ENCODE measurements at places on chromosomes 13 and 19.
A peak's percentile ranks its signal among the peaks of the same experiment; 100 is the strongest.

GRCh38 chr13:78060966-78061365 lies 142.3 kb upstream of the EDNRB start:
- no peak for DNase-seq

- no peak for DNase-seq
Measured at GRCh38 chr13:110251193-110251819, 55.7 kb downstream of the COL4A1 start.

DNA sequence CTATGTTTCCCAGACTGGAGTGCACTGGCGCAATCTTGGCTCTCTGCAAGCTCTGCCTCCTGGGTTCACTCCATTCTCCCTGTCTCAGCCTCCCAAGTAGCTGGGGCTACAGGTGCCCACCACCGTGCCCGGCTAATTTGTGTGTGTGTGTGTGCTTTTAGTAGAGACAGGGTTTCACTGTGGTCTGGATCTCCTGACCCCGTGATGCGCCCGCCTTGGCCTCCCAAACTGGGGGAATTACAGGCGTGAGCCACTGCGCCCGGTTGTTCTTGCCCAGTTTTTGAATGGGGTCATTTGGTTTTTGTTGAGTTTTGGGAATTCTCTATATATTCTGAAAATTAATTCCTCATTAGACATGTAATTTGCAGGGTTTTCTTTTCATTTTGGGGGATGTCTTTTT lies 238.4 kb upstream of the PRR20A start:
- no peak for DNase-seq

GRCh38 chr13:101576977-101577376 lies 124.5 kb downstream of the ITGBL1 start:
- no peak for DNase-seq

GRCh38 chr19:44903216-44903601 lies 2.4 kb upstream of the APOE start:
- DNase-seq: no peak

GRCh38 chr13:49935171-49936074 lies 717 bp downstream of the SPRYD7 start:
- DNase-seq: peak; percentile 22

DNA sequence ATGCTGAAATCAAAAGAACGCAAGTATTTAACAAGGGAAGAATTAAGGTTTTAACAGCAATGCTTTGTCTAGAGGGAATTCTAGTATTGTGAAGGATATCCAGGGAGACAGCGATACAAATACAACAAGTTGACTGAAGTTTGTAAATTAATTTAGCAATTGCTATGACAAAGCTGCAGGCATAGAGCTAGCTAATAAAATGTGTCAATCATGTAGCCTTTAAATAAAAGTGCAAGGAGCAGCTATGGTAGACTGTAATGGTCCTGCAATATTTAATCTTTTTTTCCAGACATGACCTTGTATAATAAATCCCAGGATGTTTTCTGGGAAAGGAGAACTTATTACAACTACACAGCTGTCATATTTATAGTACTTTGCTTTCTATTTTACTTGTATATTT lies 779.3 kb downstream of the SLITRK5 start:
- DNase-seq: no peak

DNA sequence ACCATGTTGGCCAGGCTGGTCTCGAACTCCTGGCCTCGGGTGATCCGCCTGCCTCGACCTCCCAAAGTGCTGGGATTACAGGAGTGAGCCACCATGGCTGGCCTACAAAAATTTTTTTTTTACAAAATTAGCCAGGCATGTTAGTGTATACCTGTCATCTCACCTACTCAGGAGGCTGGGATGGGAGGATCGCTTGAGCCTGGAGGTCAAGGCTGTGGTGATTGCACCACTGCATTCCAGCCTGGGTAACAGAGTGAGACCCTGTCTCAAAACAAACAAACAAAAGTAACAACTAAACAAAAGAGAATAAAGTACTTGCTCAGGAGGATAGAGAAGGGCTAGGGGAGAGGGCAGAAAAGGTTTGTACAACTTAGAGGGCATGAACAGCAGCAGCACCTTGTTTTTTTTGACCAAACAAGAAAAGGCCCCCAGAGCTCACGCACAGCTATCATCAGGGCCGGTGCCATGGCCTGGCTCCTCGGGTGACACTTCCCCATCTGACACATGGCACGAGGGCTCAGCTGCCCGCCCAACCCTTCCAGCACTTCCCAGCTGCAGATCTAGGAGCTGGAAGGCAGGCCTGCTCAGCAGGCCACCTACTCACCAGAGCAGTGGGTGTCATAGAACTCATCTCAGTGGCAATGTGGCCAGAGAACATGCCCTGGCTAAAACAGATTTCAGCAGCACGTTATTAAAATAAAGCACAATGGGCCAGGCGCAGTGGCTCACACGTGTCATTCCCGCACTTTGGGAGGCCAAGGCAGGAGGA lies 8.6 kb upstream of the SLC7A9 start:
- no peak for DNase-seq

DNA sequence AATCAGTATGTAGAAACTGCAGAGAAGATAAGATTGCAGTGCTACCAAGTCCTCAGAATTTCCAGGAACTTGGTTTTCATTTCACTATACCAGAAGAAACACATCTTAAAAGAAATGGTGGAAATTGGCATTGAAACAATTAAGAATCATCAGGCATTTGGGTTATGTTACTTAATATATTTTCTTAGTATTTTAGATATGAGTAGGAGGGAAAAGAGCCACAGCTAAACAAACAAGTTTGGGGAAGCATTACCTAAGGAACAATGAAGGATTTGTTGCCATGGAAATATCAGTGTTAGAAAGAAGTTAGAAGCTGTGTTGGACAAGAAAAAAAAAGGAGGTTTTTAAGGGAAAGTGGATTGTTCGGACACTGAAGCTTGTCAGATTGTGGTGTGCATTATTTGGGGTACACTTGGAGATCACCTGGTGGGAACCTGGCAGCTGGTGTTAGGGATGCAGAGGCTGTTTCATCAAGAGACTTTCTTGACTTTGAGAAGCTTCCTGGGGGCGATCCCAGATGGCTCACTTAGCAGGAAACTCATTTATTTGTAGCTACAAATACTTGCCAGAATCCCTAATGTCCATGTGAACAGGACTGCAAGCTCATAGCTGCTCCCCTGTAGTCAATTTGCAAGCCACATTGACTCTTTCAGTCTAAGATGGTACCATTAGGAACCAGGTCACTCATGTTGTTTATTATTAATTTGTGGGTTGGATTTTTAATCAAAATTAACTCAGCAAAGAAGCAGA lies 246.7 kb downstream of the RFC3 start:
- no peak for DNase-seq

DNA sequence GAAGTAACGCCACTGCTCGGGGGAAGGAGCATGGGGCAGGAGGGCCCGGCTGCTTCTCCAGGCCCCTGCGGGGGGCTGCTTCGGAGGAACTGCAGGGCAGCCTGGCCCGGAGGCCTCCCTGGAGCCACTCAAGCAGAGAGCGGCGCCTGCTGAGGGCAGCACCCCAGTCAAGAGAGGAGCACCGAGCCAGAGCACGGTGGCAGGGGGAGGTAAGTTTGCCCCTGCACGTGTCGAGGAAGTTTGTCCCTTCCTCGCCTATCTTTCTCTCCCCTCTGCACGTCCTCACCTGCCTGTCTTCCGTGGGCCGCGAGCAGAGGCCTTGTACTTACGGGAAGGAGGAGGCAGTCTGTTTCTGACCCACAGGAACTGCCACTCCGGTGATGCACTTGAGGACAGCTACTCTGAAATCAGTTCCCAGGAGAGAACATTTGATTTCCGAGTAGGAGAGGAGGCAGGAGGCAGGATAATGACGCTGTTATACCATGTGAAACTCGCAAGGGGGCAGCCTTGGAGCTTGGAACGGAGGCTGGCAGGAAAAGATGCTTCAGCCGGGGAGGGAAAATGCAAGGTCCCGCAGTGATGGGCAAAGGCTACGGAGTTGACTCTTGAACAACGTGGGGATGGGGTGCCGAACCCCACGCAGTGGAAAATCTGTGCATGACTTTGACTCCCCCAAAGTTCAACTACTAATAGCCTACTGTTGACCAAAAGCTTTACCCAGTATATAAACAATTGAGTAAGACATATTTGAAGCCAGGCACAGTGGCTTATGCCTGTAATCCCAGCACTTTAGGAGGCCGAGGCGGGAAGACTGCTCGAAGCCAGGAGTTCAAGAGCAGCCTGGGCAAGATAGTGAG lies 5.0 kb downstream of the FFAR1 start:
- peak; percentile 48 for DNase-seq

- no peak for DNase-seq
Measured at GRCh38 chr13:67515895-67516294, 285.8 kb upstream of the PCDH9 start.

DNA sequence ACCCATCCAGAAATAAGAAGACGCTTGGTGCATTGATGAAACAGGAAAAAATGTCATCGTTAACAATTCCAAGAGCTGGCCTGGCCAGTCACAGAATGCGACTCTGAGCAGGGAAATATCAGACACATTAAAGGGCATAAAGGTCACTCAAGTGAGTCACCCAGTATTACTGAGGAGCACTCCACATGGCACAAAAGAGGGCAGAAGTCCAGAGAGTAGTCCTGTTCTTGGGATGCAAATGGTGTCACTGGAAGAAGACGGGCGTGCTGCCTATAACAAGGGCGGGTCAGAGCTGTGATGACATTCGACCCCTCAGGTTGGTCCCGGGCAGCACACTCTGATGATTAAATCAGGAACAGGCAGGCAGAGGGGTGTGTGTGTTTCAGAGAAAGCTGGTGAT lies 720.3 kb downstream of the UQCRFS1 start:
- DNase-seq: no peak

- DNase-seq: no peak
Measured at GRCh38 chr19:15869873-15870272, 28.0 kb downstream of the CYP4F2 start.

GRCh38 chr19:18500799-18501198 lies 21.1 kb downstream of the ELL start:
- no peak for DNase-seq

DNA sequence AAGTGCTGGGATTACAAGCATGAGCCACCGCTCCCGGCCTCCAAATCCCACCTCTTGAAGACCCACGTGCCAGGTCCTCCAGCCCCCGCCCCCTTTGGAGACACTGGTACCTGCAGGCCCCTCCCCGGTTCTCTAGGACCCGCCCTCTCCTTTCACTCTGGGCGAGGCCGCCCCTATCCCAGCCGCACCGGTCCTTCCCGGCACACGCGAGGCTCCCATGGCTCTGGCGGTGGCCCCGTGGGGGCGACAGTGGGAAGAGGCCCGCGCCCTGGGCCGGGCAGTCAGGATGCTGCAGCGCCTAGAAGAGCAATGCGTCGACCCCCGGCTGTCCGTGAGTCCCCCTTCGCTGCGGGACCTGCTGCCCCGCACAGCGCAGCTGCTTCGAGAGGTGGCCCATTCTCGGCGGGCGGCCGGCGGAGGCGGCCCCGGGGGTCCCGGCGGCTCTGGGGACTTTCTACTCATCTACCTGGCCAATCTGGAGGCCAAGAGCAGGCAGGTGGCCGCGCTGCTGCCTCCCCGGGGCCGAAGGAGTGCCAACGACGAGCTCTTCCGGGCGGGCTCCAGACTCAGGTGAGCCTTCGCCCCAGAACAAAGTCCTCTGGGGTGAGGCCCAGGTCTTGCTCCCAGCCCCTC lies at the start of gene CBLC:
Gene CBLC, plus strand, starts transcription at position 176 of the 633 bp plus-strand sequence. Its CDS starts 42 bp downstream, at position 218.
- DNase-seq: no peak

- no peak for DNase-seq
Measured at GRCh38 chr19:56092685-56093631, 28.1 kb downstream of the ZNF787 start.

GRCh38 chr19:47427241-47428176 lies 8.2 kb upstream of the MEIS3 start:
- peak; percentile 64 for DNase-seq

GRCh38 chr19:33390101-33390907 lies 16.8 kb downstream of the CEBPG start:
- no peak for DNase-seq

GRCh38 chr13:49455007-49455398 lies 10.9 kb downstream of the SETDB2 start:
- DNase-seq: no peak

- no peak for DNase-seq
Measured at GRCh38 chr13:78437781-78438180, 165.6 kb downstream of the POU4F1 start.

- peak; percentile 77 for DNase-seq
Measured at GRCh38 chr19:10644260-10645007, 9.7 kb upstream of the ILF3 start.

DNA sequence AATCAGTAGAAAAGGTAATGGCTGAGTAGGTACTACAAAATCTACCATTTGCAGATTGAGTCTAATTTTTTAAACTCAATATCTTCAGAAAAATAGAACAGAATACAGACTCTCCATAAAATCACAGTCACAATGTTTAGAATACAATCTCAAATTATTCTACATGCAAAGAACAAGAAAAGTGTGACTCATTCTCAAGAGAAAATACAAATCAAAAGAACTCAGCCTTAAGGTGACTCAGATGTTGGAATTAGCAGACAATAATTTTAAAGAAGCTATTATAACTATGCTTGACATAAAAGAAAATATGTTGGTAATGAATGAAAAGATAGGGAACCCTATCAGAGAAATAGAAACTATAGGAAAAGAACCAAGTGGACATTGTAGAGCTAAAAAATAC lies 78.9 kb downstream of the RXFP2 start:
- DNase-seq: no peak

DNA sequence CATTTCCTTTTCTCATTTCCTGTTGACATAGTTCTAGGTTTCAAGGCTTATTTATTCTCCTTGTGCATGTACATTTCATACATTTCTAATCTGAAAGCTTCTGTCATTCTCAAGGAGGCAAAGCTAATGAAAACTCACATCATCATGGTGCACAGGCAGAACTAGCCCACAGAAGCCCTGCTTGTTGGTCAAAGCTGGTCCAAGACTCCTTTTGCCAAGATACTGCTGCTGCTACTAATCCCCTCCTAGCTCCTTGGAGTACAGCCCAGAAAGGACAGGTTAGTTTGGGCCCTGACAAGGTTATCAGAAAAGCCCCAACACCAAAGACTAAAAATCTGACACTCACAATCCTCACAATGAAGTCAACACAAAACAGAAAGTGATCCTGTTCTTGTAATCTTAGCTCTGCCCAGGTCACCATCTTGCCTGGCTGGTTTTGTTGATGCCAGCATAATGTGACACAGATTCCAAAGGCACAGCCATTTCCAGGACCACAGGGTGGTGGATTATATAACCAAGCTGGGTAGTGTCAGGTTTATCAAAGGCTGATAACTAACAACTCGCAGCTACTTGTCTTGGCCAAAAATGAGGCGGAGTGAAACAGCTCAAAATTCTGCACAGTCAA lies 417.4 kb downstream of the NDFIP2 start:
- DNase-seq: no peak

Measured in T-helper 17 cell (primary cell).